ENCODE measurements at places on chromosomes 7 and 10. TPM values are rescaled to one million over a fixed set of nuclear protein-coding genes. Genes with fewer than 3 reads are reported as not detected.
A peak's percentile ranks its signal among the peaks of the same experiment; 100 is the strongest.

GRCh38 chr10:97713339-97713825 lies at the start of gene MARVELD1:
TSS of gene MARVELD1 (plus strand) at chr10:97713730. CDS start at chr10:97713877, 147 bp downstream.
- peaks cover 13% of the 10 kb centered on the region for H3K4me1 ChIP-seq
- no peak for DNase-seq
- H3K27ac ChIP-seq, result peak within 1 kb of the TSS; percentile 77
- H3K4me3 ChIP-seq, result peak within 1 kb of the TSS; percentile 73
- no peaks in the 10 kb centered on the region for H3K36me3 ChIP-seq

DNA sequence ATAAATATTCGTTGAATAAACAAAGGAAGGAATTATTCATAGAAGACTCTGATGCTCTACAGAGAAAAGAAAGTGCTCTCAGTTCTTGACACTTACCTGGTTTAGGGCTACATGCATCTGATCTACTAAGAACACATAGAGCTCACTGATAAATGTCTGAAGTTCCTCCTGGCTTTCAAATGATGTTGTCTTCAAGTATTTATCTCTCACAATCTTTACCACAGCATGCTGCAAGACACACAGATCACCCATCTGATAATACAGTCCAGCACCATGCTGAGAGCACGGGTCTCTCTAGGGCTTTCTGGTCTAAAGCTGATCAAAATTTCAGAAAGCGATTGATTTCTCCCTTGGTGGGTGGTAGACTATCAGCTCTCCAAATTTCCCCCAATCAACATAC lies 44.5 kb upstream of the MRPS16 start:
- H3K4me1 ChIP-seq, result no peaks in the 10 kb centered on the region
- no peak for DNase-seq
- H3K4me3 ChIP-seq, result no peak overlapping the region
- H3K27me3 ChIP-seq, result no peaks in the 10 kb centered on the region
- H3K36me3 ChIP-seq, result no peaks in the 10 kb centered on the region

DNA sequence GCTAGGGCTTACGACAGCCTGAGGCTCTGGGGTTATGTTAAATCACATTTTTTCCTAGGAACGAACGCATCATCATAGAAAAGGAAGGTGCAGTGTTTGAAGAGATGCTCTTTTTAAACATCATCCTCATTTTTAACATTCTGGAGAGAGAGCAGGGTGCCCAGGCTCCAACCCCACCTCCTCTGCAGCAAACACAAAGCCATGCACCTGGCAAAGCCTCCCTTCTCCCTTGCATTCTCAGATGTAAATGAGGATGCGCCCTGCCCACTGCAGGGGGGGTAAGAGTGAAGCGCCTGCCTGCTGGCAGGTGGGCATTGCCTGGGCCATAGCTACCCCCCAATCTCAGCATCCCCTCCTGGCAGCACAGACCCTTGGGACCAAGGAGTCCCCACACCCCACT lies 92.4 kb downstream of the PTPRN2 start:
- no peaks in the 10 kb centered on the region for H3K27me3 ChIP-seq
- no peak overlapping the region for H3K27ac ChIP-seq
- H3K4me3 ChIP-seq, result no peak overlapping the region
- no peaks in the 10 kb centered on the region for H3K36me3 ChIP-seq

The CAMK2B gene
- 0.15 TPM for total RNA-seq

DNA sequence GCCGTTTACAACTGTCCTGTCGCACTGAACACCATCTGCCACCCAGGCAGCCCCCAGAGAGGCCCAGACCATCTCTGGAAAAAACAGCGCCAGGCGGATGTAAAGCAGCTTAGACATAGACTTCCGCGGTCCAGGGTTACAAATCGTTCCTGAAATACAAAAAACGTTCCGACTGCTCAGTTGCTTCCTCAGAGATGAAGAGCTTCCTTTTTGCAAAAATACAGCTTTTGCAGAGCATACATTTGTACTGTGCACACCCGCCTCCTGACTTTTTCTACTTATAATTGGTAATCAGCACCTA lies 11.4 kb downstream of the DAGLB start:
- no peaks in the 10 kb centered on the region for H3K4me1 ChIP-seq
- no peak for DNase-seq
- H3K27me3 ChIP-seq, result no peaks in the 10 kb centered on the region
- no peak overlapping the region for H3K4me3 ChIP-seq
- H3K36me3 ChIP-seq, result no peaks in the 10 kb centered on the region
- no peak overlapping the region for H3K27ac ChIP-seq

DNA sequence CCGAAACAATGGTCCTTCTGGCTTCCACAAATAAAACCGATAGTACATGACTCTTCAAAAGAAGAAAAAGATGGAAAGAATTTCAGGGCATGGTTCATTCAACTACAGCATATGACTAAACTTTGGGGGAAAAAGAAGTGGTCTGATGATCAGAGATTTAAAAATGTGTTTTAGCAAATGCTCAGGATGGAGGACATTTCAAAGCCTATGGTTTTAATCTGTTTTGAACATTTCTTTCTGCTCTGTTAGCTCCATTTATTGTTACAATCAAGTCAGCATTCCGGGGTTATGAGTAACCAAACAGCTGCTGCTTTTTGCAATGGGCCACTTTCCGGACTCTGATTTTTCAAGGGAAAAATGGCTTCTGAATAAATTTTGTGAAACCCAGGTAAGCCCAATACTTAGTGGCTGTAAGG lies 142.4 kb downstream of the CUBN start:
- no peaks in the 10 kb centered on the region for H3K27me3 ChIP-seq
- H3K4me3 ChIP-seq, result no peak overlapping the region
- no peak for DNase-seq
- H3K27ac ChIP-seq, result no peak overlapping the region
- H3K36me3 ChIP-seq, result no peaks in the 10 kb centered on the region
- H3K4me1 ChIP-seq, result peaks cover 4% of the 10 kb centered on the region

The LRMDA gene
- 0.86 TPM for total RNA-seq

Data from H1 (cell line).